ENCODE measurements at places on chromosomes 7 and 10.

- no peak for DNase-seq
These were observed 250.3 kb upstream of the NFE2L3 start for GRCh38 chr7:25901658-25902057.

- DNase-seq = peak; percentile 28
These were observed 73.6 kb downstream of the SNX10 start for GRCh38 chr7:26365077-26365900.

DNA sequence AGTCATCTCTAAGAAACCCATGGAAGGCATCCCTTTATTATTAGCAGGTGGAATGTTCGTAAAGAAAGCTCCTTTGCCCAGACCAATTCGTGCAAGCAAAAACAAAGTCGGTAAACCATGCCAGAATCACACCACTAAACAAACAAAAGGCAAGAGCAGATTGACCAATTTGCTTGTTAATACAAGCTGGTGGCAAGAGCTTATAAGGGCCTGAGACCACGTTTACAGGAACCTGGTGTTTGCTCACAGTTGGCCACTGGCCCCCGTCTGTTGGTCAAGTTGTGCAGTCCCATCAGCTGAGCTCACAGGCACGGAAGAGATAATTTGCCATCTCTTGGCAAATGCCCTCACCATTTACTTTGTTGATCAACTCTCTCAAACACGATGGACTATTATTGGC lies 342.2 kb upstream of the MKI67 start:
- no peak for DNase-seq

- DNase-seq = no peak
These were observed 61.7 kb upstream of the RAB11FIP2 start for GRCh38 chr10:118108194-118109026.

- DNase-seq = no peak
These were observed 21.6 kb downstream of the PTER start for GRCh38 chr10:16458166-16458955.

DNA sequence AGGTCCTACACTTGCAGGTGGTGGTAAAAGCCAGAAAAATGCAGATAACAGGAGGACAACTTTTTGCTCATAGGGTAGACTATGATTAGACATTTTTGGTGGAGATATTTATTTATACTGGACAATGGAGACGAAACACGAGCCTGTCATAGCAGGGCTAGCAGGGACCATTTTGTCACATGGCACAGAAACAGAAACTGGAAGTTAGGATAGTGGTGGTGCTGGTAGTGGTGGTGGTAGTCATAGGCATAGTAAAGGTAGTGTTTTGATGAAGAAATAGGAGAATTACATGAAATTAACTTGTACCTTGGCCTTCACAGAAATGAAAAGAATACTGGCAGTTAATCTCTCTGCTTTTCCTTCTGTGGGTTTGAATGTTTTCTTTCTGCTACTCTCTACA lies 8.8 kb upstream of the MGAM start:
- DNase-seq = no peak

DNA sequence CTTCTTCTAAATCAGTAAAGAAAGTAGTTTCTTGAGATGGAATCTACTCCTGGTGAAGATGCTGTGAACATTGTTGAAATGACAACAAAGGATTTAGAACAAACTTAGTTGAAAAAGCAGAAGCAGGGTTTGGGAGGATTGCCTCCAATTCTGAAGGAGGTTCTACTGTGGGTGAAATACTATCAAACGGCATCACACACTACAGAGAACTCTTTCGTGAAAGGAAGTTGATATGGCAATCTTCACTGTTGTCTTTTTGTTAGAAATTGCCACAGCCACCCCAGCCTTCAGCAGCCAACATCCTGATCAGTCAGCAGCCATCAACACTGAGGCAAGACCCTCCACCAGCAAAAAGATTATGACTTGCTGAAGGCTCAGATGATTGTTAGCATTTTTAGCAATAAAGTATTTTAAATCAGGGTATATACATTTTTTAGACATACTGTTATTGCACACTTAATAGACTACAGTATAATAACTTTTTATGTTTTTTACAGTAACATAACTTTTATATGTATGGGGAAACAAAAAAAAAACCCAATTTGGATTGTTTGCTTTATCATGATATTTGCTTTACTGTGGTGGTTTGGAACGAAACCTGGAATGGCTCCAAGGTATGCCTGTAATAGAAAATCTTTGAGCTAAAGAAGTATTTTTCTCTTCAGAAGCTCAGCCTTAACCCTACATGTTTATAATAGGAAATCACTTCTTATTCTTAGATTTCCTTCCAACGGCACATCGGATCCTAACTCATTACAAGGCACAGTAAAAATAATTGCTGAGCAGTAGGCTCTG lies 257.3 kb downstream of the LRMDA start:
- no peak for DNase-seq
